NCI-H2227 treated with DMSO at 0.1 percent for 48 hours (cell line): ENCODE measurements at places on chromosomes 11 and 22.

- no peak for DNase-seq
Observed at GRCh38 chr22:45026511-45026910, 16.7 kb upstream of the PHF21B start.

DNA sequence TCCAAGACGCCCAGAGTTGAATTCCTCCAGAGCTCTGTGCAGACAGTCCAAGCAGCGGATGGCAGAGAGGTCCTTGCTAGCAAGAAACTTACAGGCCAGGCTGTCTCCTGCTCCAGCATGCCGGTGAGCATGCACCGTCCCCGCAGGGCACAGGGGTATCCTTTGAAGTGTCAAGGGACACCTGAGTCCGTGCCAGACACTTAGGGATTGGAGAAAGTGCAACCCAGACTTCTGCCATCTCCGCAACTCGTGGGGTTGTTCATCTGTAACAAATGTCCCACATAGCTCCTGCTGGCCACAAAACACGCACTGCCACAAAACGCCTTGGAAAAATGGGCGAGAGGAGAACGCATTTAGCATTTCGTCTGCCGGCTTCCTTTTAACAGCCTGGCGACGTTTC is 13.3 kb downstream of the TSPO start:
- no peak for DNase-seq

- DNase-seq = no peak
Observed at GRCh38 chr22:40485813-40486667, 115.6 kb downstream of the SGSM3 start.

- DNase-seq = no peak
Observed at GRCh38 chr11:118641397-118642019, 34.1 kb downstream of the PHLDB1 start.

- DNase-seq = peak; percentile 60
Observed at GRCh38 chr11:23540101-23540561, 679.9 kb upstream of the CCDC179 start.

DNA sequence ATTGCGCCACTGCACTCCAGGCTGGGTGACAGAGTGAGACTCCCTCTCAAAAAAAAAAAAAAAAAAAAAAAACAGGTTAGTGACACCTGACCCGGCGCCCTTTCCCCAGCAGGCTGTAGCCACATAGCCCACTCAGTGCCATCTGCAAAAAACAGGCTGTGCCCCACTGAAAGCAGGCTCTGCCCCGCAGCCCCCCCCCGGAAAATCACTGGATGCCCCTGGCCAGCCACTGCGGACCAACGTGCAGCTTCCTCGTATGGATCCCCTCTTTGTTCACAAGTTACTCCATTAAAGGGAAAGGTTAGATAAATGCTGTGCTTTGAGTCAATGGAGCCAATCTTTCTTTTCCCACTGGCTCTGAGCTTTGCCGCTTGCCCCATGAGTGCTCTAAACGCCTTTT is 660.3 kb downstream of the TBC1D22A start:
- no peak for DNase-seq

DNA sequence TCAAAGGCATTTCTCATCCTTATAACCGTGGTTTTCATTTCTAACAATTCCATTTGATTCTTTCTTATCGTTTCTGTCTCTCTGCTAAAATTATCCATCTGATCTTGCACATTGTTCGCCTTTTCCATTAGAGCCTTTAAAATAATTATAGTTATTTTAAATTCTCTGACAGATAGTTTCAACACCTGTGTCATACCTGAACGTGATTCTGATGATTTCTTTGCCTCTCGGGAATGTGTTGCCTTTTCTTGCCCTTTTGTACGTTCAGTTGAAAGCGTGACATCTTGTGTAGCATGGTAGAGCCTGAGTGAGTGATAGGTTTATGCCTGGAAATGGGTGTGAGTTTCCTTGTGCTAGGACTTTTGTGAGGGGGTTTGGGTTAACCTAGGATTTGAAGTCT is 121.5 kb upstream of the NARS2 start:
- no peak for DNase-seq

DNA sequence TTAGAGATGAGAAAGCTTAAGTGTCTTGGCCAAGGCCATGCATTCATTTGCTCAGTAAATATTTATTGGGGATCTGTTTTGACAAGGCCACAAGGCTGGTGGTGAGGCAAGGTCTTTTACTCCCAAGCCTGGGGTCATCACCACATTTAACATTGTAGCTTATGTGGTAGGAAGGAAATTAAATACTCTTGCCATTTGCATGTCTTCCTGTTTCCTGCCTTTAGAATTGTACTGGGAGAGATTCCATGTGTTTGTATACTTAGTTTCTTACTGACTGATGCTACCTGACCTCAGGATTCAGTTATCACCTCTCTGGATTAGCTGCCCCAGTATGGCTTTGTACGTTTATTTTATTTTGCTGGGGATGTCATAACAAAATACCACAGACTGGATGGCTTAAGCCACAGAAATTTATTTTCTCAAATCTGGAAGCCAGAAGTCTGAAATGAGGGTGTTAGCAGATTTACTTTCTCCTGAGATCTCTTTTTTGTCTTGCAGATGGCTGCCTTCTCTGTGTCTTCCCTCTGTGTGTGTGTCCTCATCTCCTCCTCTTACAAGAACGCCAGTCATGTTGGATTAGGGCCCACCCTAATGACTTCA is 44.8 kb downstream of the SPECC1L start:
- DNase-seq = no peak

- no peak for DNase-seq
Observed at GRCh38 chr11:99325847-99326246, 305.1 kb downstream of the CNTN5 start.

DNA sequence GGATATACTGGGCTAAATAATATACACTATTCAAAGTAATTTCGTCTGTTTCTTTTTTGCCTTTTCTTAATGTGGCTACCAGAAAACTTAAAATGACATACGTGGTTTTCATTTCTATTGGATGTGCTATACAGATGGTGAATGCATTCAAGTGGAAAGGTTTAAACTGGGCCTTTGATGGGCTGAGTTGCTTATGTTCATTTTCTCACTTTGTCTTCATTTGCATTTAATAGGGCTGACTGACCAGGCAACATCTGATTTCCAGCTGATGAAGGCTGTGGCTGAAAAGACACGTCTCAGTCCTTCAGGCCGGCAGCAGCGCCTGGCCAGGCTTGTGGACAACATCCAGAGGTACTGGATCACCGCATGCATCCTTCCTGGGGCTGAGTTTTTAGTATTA is 27.9 kb downstream of the PIWIL4 start:
- no peak for DNase-seq

GRCh38 chr11:105297463-105297862 is 157.9 kb upstream of the CARD18 start:
- DNase-seq = no peak

GRCh38 chr11:33263549-33263948 is 6.4 kb downstream of the HIPK3 start:
- peak; percentile 17 for DNase-seq

GRCh38 chr22:40679964-40680818 is 907 bp downstream of the MCHR1 start:
- DNase-seq = no peak

- no peak for DNase-seq
Observed at GRCh38 chr22:38191731-38192474, 9.9 kb upstream of the MAFF start.

GRCh38 chr22:49007013-49007653 is 820.5 kb downstream of the BRD1 start:
- no peak for DNase-seq

- peak; percentile 28 for DNase-seq
Observed at GRCh38 chr11:117145393-117145761, 1.3 kb downstream of the PAFAH1B2 start.

DNA sequence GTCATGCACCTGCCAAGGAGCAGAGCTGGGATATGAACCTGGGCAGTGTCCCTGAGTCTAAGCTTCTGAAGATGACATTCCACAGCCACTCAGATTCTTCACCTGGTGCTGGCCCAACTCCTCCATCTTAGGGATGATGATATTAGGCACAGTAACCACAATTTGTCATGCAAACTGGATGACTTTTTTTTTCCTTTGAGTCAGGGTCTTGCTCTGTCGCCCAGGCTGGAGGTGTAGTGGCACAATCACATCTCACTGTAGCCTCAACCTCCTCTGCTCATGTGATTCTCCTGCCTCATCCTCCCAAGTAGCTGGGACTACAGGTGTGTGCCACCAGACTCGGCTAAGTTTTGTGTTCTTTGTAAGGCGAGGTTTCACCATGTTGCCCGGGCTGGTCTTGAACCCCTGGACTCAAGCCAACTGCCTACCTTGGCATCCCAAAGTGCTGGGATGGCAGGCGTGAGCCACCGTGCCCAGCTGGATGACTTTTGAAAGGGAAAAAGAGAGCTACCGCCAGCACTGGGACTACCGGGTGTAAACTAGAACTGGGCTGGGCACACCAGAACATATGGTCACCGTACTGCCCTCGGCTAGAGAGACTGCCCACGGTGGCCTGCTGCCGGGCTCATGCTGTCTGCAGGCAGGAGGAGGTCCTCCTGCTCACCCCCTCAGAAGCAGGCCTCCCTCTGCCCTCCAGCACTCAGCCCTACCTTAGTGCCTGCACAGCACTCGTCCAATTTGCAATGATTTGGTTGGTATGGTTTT is 77.7 kb downstream of the NAT10 start:
- DNase-seq = no peak

DNA sequence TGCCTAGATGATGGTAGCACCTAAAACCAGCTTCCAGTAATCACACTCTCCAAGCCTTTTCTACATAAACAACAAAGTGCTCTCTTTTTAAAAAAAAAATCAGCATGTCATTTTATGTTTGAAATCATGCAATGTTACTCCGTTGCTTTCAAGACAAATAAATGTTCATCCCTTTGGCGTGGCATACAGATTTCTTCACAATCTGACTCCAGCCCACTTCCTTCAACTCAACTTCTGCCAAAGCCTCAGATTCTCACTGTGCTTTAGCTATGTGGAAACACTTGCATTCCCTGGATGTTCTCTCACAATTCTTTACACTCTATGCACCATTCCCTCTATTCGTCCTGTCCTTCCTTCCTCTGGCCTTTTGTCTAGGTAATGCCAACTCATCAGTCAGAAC is 206.3 kb upstream of the BLID start:
- DNase-seq = no peak

DNA sequence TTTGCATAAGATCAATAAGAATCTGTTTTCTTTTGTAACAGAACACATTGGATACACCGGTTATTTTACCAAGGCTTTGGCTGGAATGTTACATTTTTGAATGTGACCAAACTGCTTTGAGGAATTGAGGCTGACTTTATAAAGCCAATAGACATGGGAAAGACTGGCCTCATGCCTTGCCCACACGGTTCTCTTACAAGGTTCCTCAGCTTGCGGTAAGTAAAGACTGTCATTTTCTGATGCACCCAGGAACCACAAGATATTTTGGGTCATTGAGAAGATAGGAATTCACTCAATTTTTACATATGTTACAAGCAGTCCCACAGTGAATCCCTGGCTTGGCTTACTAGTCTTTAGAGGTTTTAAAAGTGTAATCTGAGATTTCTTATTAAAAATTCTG is 23.9 kb downstream of the OR10A6 start:
- no peak for DNase-seq

- DNase-seq = no peak
Observed at GRCh38 chr11:69490516-69490915, 9.1 kb downstream of the LINC01488 start.

GRCh38 chr11:73331138-73331916 is 23.3 kb downstream of the ARHGEF17 start:
- no peak for DNase-seq

- no peak for DNase-seq
Observed at GRCh38 chr11:10379426-10379825, 74.6 kb downstream of the ADM start.

DNA sequence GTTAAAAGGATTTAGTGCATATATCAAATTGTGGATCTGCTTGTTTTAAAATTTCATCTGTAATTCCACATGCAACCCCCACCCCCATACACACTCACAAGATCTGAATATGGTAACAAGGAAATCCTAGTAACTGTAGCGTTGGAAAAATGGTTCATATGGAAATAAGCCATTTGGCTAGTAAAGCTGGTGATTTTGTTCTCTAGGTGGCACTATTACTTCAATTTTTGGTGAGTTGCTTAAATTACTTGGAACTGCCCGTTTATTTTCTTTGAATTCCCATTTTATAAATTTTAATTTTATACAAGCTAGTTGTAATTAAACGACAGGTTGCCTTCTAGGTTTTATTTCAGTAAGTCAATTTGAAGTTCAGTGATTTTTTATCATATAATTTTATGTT is 5.3 kb downstream of the BDNF start:
- DNase-seq = no peak

GRCh38 chr22:30036656-30037055 is 43.6 kb upstream of the HORMAD2 start:
- no peak for DNase-seq

- DNase-seq = peak; percentile 70
Observed at GRCh38 chr11:63813035-63813562, at the start of gene SPINDOC. Gene SPINDOC, plus strand, starts transcription at chr11:63813456. Its CDS starts 231 bp downstream, at chr11:63813687.

GRCh38 chr11:71505001-71505400 is 22.1 kb upstream of the KRTAP5-7 start:
- DNase-seq = no peak

DNA sequence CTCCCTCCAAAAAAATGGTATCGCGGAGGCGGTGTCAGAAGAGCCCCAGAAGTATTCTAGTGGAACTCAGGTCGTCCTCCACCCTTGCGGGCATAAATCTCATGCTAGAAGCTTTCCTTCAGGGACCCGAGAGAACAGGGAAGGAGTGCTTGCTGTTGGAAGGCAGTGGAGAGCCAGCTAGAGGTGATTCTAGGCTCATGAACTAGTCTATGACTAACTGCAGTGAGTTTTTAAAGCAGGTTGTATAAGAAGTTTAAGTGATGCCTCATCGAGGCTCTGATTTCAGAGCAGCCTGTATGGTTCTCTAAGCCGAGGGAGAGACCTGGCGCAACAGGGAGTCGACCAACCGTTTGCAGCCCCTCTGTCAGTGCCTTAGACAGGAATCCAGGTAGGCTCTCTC is 85.7 kb downstream of the TBC1D22A start:
- no peak for DNase-seq

DNA sequence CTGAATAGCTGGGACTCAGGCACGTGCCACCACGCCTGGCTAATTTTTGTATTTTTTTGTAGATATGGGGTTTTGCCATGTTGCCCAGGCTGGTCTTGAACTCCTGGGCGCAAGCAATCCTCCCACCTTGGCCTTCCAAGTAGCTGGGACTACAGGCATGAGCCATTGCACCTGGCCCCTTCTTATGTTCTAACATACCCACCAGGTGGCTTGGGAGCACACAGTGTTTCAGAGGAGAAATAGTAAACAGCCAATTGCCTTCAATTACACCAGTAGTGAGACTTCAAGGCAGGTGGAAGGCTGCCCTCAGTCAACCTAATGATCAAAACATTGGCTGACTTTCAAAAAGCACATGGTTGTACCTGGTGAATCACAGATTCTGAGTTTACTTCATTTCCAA is 167.2 kb downstream of the SWAP70 start:
- no peak for DNase-seq

GRCh38 chr11:75632962-75633361 is 35.9 kb downstream of the MAP6 start:
- DNase-seq = no peak
